ENCODE measurements at places on chromosomes 6 and 20.
A peak's percentile ranks its signal among the peaks of the same experiment; 100 is the strongest.

GRCh38 chr6:34292954-34293353 is 44.1 kb upstream of the SMIM29 start:
- no peak for DNase-seq

DNA sequence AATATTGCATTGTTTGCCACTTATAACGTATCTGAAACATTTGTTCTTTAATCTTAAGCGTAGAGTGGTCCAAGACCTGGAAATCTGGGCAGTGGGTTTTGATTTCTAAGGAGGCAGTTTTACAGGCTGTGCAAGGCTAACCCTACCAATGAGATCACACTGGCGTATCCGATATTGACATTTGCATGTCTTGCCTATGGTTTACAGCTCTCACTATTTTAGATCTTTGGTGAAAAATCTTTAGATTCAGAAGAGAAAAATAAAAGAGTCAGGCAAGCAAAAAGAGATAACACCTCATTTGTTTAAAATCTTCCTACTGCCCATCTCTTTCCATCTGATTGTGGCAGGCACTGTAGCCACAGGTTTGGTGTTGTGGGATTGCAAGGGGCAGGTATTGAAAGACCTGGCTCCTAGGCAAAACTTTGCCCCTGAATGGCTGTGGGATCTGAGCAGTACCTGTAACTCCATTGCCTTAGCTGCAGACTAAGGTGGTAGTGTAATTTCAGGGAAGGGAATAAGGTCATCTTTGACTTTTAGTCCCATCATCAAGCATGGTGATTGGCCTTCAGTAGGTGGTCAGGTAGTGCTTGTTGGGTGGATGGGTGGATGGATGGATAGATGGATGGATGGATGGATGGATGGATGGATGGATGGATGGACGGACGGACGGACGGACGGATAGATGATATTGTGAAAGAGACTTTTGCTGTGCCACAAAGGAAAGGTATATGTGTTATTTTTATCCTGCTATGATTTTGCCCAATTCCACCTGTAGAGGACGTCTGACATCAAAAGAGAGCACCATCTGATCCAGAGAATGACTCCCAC is 1.9 kb downstream of the TNFAIP3 start:
- DNase-seq: no peak

GRCh38 chr6:163355426-163355991 is 59.0 kb upstream of the QKI start:
- DNase-seq: no peak

GRCh38 chr6:68256391-68256790 is 378.7 kb upstream of the ADGRB3 start:
- no peak for DNase-seq

DNA sequence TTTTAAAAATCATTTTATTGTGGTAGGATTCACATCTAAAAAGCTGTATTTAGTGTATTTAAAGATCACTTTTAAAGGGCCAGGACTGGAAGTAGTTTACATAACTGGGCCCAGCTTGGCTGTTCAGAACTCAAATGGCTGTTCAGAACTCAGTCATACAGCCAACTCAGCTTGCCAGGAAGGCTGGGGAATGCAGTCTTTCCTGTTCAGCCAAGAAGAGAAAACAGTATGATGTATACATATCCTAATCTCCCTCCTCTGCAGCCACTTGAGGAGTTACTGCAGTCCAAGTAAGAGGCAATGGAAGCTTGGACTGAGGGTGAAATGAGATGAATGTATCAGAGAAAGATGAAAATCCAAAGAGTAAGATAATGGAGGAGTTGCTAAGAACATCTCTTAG is 24.6 kb downstream of the DSTN start:
- DNase-seq: no peak

DNA sequence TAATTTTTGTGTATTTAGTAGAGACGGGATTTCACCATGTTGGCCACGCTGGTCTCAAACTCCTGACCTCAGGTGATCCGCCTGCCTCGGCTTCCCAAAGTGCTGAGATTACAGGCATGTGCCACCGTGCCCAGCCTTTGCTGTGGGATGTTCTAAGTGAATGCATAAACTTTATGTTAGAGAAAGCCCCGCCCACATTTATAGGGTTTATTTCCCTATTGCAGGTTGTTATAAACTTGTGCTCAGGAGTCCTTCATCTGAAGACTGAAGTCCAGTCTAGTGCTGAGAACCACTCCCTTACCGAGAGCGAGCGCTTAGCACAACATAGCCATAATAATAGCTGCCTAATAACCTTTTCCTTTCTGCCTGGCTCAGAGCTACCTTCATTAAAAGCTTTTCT is 75.4 kb upstream of the ZNF217 start:
- DNase-seq: no peak

DNA sequence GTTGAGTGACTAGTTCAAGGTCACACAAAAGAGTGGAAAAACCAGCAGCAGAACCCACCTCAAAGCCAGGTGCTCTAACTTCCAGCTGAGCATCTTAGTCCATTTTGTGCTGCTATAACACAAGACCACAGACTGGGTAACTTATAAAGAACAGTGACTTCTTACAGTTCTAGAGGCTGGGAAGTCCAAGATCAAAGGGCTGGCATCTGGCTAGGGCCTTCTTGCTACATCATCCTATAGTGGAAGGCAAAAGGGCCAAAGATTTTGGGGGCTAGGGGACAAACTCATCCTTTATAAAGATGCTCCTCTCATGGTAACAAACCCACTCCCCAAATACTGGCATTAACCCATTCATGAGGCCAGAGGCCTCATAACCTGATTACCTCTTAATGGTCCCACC is 9.7 kb downstream of the FITM2 start:
- DNase-seq: no peak

DNA sequence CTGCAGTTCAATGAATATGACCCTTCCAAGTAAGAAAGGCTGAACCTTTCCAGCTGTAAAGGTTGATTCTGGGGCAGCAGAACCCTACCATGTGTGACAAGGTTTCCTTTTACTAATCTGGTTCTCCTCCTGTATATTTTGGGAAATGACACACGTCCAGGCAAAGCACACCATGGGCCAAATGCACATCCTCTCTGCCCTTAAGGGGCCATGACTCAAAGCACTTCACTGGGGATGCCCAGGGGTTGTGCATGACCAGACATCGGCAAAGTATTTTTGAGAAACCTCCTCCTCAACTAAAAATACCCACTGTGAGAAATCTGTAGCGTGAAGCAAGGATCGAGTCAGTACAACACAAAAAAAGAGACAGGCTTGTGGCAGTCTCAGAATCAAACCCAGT is 174.7 kb downstream of the BACH2 start:
- DNase-seq: no peak

GRCh38 chr6:2868637-2869036 is 27.0 kb upstream of the SERPINB1 start:
- DNase-seq: no peak

DNA sequence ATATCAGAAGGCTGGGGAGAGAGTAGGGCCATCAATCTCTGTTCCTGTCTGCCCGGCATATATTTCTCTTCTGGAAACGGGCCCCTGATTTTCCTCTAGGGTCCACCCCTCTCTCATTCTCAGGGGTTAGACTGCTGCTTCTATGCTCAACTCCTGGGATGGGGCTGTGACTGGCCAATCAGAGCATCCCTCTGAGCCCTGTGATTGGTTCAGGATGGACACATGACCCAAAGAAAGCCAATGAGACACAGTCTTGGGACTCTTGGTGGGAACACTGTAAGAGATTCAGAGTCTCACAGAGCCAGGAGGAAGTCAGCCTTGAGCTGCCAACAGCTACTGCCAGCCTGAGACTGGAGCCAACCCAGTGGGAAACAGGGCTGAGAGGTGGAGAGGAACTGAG is 31.0 kb upstream of the KCNB1 start:
- no peak for DNase-seq

DNA sequence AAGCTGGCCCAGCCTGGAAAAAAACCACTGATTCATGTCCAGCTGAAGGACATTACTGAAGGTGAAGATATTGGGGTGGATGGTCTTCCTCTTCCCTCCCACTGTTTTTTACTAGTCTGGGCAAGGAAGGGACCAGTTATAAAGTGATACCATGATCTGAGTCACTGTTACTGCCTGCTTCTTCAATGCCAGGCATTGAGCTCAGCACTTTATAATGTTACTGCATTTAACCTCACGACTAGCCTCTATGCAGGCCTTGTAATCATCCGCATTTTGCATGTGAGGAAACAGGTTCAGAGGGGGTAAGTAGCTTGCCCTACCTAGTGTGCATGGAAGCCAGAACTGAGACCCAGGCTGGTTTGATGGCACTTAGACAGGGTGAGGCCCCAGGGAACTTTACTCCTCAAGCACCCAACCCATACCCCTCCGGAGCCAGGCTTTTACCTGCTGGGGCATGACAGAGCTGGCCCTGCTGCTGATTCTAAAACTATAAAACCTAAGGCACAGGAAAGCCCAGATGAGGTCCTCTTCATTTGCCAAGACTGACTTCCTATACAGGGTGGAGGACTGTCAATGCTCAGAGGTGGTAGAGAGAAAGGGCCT is 11.0 kb upstream of the KCNK5 start:
- DNase-seq: no peak

DNA sequence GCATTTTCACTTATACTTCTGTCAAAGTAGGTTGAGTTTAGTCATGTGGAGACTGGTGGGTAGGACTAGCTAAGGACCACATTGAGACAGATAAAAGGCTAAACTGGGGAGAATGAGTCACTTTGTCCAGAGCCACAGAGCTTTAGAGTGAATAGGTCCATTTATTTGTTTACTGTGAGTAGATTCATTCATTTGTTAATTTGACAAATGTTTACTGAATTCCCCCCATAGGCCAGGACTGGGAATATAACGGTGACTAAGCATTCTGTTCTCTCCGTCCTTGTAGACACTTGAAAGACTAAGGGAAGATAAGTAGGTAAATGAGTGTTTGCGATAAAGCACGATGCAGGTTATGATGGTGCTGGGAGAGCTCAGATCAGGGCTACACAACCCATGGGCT is 699.7 kb upstream of the ID4 start:
- no peak for DNase-seq

GRCh38 chr20:21509597-21510371 is 4.1 kb downstream of the NKX2-2 start:
- DNase-seq: peak; percentile 46

DNA sequence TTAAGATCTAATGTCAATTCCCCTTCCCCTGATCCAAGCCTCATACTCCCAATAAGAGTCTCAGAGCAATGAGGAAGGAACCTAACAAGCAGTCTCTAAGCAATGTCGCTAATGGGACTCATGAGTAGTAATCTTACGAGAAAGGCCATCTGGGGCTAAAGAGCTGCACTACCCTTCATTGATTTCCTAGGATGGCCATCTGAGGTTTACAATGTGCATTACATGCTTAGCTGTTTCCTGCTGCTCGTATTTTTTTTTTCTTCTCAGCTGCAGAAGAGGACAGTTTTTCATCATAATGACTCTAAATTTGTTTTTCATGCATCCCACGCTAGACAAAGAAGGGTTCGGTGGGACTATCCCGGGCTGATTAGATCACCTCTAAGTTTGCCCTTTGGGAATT is 119.3 kb downstream of the LPA start:
- no peak for DNase-seq

- DNase-seq: no peak
These were observed 452.8 kb downstream of the RFPL4B start for GRCh38 chr6:112799889-112800288.

- DNase-seq: no peak
These were observed 92.2 kb upstream of the MPC1 start for GRCh38 chr6:166474721-166475565.

GRCh38 chr6:104940238-104940892 is 16.5 kb upstream of the LIN28B start:
- no peak for DNase-seq

DNA sequence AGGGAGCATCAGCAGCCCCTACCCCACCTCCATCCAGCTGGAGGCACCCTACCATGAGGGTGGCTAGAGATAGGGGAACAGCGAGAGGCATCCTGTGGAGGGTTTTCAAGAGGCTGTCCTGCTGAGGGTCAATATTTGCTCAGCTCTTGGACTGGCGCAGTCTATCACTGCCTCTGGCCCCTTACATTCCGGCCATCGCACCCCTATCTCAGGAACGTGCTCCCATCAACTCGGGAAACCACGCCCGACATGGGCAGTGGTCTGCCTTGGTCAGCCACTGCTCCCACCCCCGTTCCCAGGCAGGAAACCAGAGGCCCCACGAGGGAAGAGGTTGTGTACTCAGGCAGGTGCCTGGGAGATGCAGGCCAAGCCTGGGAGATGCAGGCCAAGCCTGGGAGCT is 57.9 kb downstream of the VEGFA start:
- DNase-seq: no peak

DNA sequence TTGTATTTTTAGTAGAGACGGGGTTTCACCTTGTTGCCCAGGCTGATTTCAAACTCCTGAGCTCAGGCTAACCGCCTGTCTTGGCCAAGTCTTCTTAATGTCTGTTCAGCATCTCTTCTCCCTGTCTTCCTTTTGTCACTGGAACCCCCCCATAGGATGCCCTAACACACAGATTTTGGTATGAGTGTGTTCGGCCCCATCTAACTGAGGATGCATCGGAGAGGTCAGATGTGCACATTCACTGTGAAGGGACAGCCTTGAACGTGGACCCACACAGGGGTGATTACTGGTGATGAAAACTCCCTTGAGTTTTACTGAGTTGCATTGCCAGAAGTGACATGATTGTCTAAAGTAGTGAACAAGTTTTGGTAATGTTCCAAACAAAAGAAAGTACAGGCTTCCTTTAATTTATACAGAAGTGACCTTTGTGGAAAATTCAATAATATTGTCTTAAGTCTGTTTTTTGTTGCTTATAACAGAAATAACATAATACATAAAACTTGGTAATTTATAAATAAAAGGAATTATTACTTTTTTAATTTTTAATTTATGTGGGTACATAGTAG is 40.5 kb upstream of the NCOA3 start:
- DNase-seq: no peak

- DNase-seq: no peak
These were observed 798.3 kb upstream of the SLC35B3 start for GRCh38 chr6:9233686-9234085.

DNA sequence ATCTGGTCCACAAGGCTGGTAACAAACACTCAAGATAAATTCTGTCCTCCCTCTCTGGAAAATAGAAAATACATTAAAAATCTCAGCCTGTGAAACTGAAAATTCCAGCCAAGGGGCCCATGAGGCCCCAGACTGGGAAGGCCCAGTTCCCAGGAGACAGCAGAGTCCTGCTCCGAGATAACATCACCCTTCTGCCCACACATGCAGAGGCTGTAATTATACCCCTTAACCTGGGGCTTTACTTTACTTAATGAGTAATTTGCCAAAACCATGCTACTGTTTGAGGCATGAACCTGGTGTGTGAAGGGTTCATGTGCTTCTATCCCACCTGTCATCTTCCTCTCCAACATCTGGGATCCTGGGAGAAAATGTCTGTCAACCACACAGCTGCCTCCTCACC is 398.9 kb upstream of the SULF2 start:
- DNase-seq: no peak

DNA sequence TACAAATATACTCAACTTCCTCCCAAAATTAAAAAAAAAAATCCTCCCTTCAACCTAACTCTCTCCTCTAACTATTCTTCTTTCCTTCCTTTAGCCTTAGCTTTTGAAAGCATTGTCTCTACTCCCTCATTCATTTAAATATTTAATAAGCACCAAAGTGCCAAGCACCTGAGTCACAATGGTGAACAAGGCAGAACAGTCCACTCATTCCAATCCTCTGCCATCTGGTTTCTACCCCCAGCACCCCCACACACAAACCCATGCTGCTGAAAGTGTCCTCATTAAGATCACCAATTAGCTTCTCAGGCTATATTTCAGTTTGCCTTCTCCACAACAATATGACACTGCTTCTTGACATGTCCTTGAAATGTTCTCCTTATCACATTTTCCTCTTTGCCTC is 76.3 kb downstream of the DTNBP1 start:
- DNase-seq: no peak

Data from GM13977 (cell line).